ENCODE measurements at places on chromosomes 2 and 18. TPM values are rescaled to one million over a fixed set of nuclear protein-coding genes. Genes with fewer than 3 reads are reported as not detected.

GRCh38 chr2:128300151-128301020 is 18.3 kb downstream of the HS6ST1 start:
- H3K27me3 ChIP-seq, result no peaks in the 10 kb centered on the region
- H3K4me3 ChIP-seq, result no peak overlapping the region
- peaks cover 21% of the 10 kb centered on the region for H3K4me1 ChIP-seq
- no peaks in the 10 kb centered on the region for H3K36me3 ChIP-seq
- H3K27ac ChIP-seq, result peak overlapping the region; percentile 81
- DNase-seq, result no peak

- H3K4me3 ChIP-seq, result no peak overlapping the region
- no peak for DNase-seq
- no peaks in the 10 kb centered on the region for H3K4me1 ChIP-seq
- H3K36me3 ChIP-seq, result no peaks in the 10 kb centered on the region
- H3K27me3 ChIP-seq, result no peaks in the 10 kb centered on the region
- H3K27ac ChIP-seq, result no peak overlapping the region
These were observed 601.2 kb upstream of the ZNF804A start for GRCh38 chr2:183996825-183997793.

DNA sequence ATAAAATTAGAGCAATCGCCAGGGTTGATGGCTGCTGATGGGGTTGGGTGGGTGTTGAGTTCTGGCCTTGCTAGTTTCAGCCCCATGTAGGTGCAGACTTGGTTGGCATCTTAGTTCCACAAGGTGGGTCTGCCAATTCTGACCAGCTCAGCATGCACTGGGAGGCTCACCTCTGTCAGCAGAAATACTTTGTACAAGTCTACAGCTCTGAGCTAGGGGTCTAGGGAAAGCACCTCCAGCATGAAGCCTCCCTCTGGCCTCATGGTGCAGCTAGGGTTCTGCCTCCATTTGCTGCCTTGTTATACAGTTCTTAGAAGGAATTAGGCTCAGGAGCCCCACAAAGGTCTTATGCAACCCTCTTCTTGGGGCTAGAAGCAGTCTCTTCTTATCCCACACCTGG is 278.9 kb upstream of the HDAC4 start:
- no peak for DNase-seq
- no peaks in the 10 kb centered on the region for H3K4me1 ChIP-seq
- H3K4me3 ChIP-seq, result no peak overlapping the region
- H3K27ac ChIP-seq, result no peak overlapping the region
- no peaks in the 10 kb centered on the region for H3K36me3 ChIP-seq

GRCh38 chr2:37149626-37150322 is 7.0 kb downstream of the EIF2AK2 start:
- no peak for DNase-seq
- H3K4me1 ChIP-seq, result no peaks in the 10 kb centered on the region
- no peak overlapping the region for H3K27ac ChIP-seq
- H3K4me3 ChIP-seq, result no peak overlapping the region

DNA sequence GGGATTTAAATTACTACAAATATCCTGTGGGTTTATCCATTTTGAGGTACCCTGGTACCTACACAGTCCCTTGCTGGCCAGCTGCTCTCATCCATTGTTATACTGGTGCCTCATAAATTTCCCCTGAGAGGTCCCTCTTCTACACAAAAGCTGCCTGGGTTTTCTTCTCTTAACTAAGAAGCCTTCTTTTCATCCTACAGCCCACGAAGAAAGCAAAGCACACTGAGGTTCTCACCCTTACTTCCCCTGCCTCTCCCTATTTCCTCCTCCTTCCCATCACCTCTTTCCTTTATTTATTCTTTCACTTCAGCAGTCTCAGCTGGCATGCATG is 154.9 kb downstream of the CSRNP3 start:
- peaks cover 4% of the 10 kb centered on the region for H3K4me1 ChIP-seq
- DNase-seq, result no peak
- H3K4me3 ChIP-seq, result no peak overlapping the region
- H3K36me3 ChIP-seq, result no peaks in the 10 kb centered on the region

GRCh38 chr18:77061946-77062517 is 70.6 kb downstream of the MBP start:
- peak overlapping the region; percentile 42 for H3K27ac ChIP-seq
- no peak for DNase-seq
- H3K4me3 ChIP-seq, result no peak overlapping the region

- no peak overlapping the region for H3K27ac ChIP-seq
- peaks cover 25% of the 10 kb centered on the region for H3K36me3 ChIP-seq
- no peak for DNase-seq
- no peaks in the 10 kb centered on the region for H3K27me3 ChIP-seq
These were observed 138.6 kb downstream of the DTNA start for GRCh38 chr18:34848695-34849094.

- DNase-seq, result no peak
- H3K4me1 ChIP-seq, result no peaks in the 10 kb centered on the region
- H3K36me3 ChIP-seq, result peaks cover 47% of the 10 kb centered on the region
- H3K4me3 ChIP-seq, result no peak overlapping the region
- H3K27me3 ChIP-seq, result no peaks in the 10 kb centered on the region
These were observed 81.3 kb downstream of the NFATC1 start for GRCh38 chr18:79476918-79477571.

GRCh38 chr2:176652300-176653182 is 383.3 kb downstream of the MTX2 start:
- no peak overlapping the region for H3K27ac ChIP-seq
- H3K36me3 ChIP-seq, result no peaks in the 10 kb centered on the region
- no peak for DNase-seq
- no peak overlapping the region for H3K4me3 ChIP-seq

GRCh38 chr2:134173338-134174016 is 80.4 kb upstream of the MGAT5 start:
- no peaks in the 10 kb centered on the region for H3K27me3 ChIP-seq
- H3K4me1 ChIP-seq, result peaks cover 14% of the 10 kb centered on the region
- no peaks in the 10 kb centered on the region for H3K36me3 ChIP-seq

DNA sequence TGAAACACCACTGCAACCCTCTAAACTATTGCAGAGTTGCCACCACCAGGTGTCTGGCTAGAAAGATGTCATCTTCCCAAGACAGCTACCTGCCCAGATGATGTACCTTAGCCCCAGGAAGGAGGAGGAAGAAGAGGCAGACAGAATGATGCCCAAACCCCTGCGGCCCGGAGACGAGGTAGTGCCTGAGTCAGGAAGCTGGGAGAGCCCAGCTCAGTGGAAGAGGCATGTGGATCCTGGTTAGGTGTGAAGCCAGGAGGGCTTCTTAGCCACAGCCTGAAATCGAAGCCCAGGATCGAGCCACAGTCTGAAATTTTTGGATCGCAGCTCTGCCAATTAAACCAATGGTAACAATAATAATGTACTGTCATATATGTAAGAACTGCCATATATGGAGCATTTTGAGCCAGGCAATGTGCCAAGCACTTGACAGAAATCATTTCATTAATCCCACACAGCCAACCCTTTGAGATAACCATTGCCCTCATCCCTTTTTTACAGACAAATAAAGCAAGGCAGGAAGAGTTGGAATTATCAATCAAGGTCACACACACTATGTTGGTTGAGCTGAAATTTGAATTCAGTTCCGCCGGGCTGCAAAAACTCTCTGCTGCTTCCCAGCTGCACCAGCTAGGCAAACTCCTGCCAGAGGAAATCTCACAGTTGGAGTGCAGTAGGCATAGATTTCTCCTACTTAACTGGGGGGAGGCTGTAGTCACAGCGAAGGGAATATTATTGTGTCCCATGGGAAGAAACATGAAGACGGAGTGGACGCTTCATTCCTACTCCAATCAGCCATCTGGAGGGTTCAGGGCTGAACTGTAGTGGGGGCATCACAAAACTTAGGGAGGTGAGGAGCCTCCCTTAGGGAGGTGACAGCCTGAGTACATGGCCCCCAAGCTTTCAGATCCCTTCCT is 19.4 kb upstream of the CYP1B1 start:
- DNase-seq, result no peak
- no peaks in the 10 kb centered on the region for H3K27me3 ChIP-seq
- H3K27ac ChIP-seq, result no peak overlapping the region
- H3K4me3 ChIP-seq, result no peak overlapping the region

DNA sequence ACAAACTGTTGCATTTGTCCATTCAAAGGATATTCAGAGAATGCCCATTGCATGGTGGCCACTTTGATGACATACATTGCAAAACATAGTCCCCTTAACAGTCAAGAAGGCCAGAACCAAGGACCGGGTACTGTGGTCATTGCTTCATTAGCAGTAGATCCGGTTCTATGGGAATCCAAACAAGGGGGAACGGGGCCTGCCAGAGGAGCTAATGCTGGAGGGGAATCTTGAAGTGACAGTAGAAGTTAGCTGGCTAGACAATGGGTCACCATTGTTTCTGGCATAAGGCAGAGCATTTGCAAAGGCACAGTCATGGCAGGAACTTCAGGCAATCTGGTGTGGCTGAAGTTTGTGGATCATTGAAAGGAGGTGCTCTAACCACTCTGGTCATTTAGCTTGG is 279.7 kb downstream of the SS18 start:
- H3K27me3 ChIP-seq, result no peaks in the 10 kb centered on the region
- H3K27ac ChIP-seq, result no peak overlapping the region
- no peak overlapping the region for H3K4me3 ChIP-seq
- no peaks in the 10 kb centered on the region for H3K4me1 ChIP-seq
- no peak for DNase-seq

DNA sequence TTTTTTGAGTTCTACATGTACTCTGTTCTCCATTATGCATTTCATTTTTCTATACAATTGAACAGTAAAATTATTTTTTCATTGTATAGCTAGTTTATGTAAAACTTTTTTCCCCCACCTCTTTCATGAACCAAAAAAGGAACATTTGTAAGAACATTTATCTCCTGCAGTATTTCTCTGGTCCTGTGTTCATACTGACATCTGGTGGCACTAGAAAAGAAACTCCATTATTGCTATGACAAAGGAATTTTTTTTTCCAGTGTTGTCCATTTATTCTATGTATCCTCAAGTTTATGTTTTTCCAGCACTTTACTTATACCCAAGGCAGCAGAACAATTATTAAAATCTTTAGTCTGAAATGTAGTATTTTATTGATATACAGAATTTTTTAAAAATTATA is 27.4 kb upstream of the CHAC2 start:
- H3K4me3 ChIP-seq, result no peak overlapping the region
- peaks cover 5% of the 10 kb centered on the region for H3K4me1 ChIP-seq
- H3K36me3 ChIP-seq, result no peaks in the 10 kb centered on the region
- no peak for DNase-seq

DNA sequence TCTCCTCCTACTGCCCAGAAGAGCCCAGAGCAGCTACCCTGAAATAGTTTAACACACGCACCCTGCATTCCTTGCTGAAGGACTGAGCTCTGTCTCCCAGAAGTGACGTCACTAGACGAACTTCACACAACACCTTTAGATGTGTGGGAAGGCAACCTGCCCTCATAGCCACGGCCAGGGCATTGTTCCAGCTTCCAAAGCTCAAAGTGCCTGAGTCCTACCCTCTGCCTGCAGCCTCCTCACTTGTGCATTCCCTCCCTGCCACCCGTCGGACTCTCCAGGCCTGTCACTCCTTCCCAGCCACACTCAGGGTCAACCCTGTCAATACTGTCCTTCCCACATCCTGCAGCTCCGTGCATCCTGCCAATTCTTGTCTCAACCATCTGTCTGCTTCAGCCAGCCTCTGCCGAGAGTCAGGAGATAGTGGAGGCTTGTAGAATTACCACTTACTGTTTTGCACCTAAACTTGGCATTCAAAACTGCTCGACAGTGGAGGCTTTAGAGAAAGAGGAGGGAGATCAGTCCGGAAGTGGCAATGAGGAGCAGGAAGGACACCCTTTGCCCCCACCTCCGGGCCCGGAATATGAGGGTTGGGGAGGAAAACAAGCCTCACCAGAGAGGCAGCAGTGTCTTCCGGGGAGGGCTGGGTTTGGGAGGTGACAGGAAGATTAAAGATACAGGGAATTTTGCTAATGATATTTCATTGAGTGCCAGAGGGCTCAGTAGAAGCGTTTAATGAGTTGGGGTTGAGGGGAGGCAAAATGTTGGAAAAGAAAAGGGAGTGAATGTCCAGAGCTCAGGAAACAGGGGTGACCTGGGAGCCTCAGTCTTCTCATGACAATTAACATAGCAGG is 72.3 kb upstream of the ATG16L1 start:
- no peaks in the 10 kb centered on the region for H3K4me1 ChIP-seq
- H3K36me3 ChIP-seq, result no peaks in the 10 kb centered on the region
- no peaks in the 10 kb centered on the region for H3K27me3 ChIP-seq
- no peak overlapping the region for H3K4me3 ChIP-seq
- no peak for DNase-seq

- no peaks in the 10 kb centered on the region for H3K4me1 ChIP-seq
- DNase-seq, result no peak
- no peaks in the 10 kb centered on the region for H3K36me3 ChIP-seq
- H3K4me3 ChIP-seq, result no peak overlapping the region
- no peak overlapping the region for H3K27ac ChIP-seq
- no peaks in the 10 kb centered on the region for H3K27me3 ChIP-seq
These were observed 130.5 kb downstream of the DSEL start for GRCh38 chr18:67386032-67386431.

GRCh38 chr2:148553332-148553887 is 91.1 kb upstream of the EPC2 start:
- no peaks in the 10 kb centered on the region for H3K4me1 ChIP-seq
- DNase-seq, result no peak
- H3K27me3 ChIP-seq, result no peaks in the 10 kb centered on the region
- no peak overlapping the region for H3K27ac ChIP-seq
- H3K4me3 ChIP-seq, result peak overlapping the region; percentile 48

- no peak for DNase-seq
- no peak overlapping the region for H3K4me3 ChIP-seq
- H3K4me1 ChIP-seq, result peaks cover 75% of the 10 kb centered on the region
These were observed 72.2 kb downstream of the CRIM1 start for GRCh38 chr2:36427790-36428243.

DNA sequence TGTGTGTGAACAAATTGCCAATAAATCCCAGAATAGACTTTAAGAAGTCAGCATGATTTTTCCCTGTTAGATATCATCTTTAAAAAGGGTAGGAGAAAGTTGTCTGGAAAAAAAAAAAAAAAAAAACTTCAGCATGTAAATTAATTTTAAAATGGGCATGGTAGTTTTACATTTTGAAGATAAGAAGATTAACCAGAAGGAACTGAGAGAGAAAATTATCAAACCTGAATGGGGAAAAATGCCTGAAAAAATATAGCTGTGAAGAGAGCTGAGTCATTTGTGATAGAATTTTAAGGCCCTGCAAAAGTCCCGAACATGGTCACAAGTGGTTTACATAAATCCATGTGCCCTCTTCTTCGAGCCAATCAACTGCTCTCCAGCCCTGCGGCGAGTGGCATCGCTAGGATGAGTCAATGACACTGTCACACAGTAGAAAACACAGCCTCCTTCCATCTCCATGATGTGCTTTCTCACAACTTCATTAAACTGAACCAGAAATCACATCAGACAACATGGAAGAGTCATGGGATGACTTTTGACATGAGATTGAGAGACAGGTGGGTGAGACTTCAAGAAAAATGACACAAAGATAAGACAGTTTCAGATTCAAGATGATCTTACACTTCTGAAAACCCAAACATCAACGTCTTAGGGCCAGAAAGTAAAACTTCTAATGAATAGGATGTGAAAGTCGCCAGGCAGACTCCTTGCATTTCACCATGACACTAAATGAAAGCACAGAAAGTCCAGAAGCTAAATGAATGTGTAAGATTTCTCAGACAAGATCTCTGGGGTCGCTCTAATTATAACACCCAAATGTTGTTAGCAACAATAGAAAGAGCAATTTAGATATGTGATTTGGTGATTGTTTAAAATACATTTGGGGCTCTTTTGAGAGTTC is 273.0 kb upstream of the ID2 start:
- DNase-seq, result peak; percentile 25
- no peak overlapping the region for H3K4me3 ChIP-seq
- no peaks in the 10 kb centered on the region for H3K4me1 ChIP-seq
- no peaks in the 10 kb centered on the region for H3K27me3 ChIP-seq

The NT5DC4 gene
- not detected for total RNA-seq

The PTPN18 gene
- total RNA-seq, result 21.0 TPM

The LNPK gene
- total RNA-seq, result 7.1 TPM

The STPG4 gene
- not detected for total RNA-seq

The PROM2 gene
- not detected for total RNA-seq

The SLC5A7 gene
- total RNA-seq, result not detected

The SLC14A1 gene
- total RNA-seq, result 42.7 TPM

The UGT1A1 gene
- total RNA-seq, result not detected

The IGFBP2 gene
- total RNA-seq, result 1,691 TPM
